A673 (cell line): ENCODE measurements at places on chromosomes 12 and 14. TPM values are rescaled to one million over a fixed set of nuclear protein-coding genes. Genes with fewer than 3 reads are reported as not detected.

The C12orf50 gene
- 0.15 and 0.20 TPM in 2 replicates for total RNA-seq

The ST8SIA1 gene
- total RNA-seq = 0.17 and 0.28 TPM in 2 replicates

The OR9K2 gene
- not detected in 2 replicates for total RNA-seq

DNA sequence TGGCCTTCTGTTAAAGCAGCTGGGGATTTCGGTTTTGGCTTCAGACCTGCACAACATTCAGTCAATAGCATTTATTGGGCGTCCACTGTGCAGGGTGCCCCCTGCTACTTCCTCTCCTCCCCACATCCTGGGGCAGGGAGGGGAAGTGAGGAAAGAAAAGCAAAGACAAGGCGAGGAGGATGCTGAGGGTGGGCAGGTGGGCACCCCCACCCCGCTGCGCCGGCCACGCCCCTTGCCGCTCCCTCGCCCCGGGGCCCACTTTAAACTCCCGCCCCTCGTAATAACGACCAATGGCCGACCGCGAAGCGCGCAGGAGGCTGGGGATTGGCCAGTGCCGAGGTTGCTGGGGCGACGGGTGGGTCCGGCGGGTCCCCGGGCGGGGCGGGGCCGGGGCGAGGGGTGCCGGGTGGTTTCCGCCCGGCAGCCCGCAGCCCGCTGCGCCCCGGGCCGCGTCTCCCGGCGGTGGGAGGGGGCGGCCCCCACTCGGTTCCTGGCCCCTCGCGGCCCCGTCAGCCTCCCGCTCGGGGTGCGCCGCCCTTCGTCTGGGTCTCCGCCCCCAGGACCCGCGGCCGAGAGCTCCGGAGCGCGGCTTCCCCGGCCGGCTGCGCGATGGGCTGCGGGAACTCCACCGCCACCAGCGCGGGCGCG, at the start of gene C12orf75:
C12orf75 (plus strand) TSS at position 409 of the 648 bp plus-strand sequence; CDS start at position 610, 201 bp downstream.
- H3K4me1 ChIP-seq = peaks cover 9% of the 10 kb centered on the region
- H3K27me3 ChIP-seq = no peaks in the 10 kb centered on the region
- H3K4me3 ChIP-seq = peak within 1 kb of the TSS; percentile 63
- no peaks in the 10 kb centered on the region for H3K36me3 ChIP-seq
- H3K27ac ChIP-seq = no peak within 1 kb of the TSS
- DNase-seq = peak; percentile 89

GRCh38 chr12:5505116-5505515, 73.2 kb downstream of the NTF3 start:
- no peak overlapping the region for H3K27ac ChIP-seq
- no peak for DNase-seq
- no peak overlapping the region for H3K4me3 ChIP-seq
- H3K36me3 ChIP-seq = no peaks in the 10 kb centered on the region

- H3K4me3 ChIP-seq = no peak overlapping the region
- no peak overlapping the region for H3K27ac ChIP-seq
Observed at GRCh38 chr12:38402811-38403210, 86.2 kb downstream of the ALG10B start.

DNA sequence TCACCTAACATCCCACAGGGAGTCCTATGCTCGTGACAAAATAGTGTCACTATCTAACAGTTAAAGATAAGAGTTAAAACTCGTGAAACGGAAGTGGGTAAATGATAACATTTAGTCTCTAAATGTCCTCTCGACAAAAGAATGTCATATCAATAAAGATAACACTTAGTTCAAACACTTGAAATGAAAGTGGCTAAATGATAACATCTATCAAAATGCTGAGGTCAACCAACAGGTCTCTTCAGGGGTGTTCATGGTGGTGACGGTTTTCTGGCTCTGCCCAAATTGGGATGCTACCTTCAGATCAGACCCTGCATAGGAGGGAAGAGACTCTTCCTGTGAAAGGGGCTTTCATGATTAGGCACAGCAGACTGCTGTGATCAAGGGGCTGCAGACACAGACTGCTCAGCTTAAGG, 22.1 kb downstream of the IL26 start:
- H3K36me3 ChIP-seq = no peaks in the 10 kb centered on the region
- H3K27ac ChIP-seq = no peak overlapping the region
- no peak for DNase-seq
- H3K4me3 ChIP-seq = no peak overlapping the region
- H3K4me1 ChIP-seq = no peaks in the 10 kb centered on the region
- H3K27me3 ChIP-seq = peaks cover 8% of the 10 kb centered on the region

DNA sequence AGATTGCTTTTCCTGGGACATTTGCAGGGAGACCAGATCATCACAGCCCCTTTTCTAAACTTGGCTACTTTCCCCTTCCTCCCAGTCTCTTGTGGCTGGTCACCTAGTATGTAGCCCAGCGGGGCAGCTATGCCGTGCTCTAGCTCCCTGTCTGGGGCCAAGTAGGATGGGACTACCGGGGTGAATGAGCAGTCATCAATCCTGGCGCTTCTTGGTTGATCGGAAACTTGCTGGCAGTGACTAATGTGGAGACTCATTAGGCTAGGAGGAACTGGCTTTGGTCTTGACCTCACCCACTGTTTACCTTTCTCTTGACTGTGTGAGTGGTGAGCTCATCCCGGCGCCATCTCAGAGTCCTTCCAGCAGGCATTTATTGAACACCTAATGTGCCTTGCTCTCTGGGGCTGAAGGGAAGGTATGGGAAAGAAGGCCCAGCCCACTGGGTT, 15.9 kb downstream of the PLEKHG3 start:
- no peaks in the 10 kb centered on the region for H3K27me3 ChIP-seq
- no peak overlapping the region for H3K4me3 ChIP-seq
- no peaks in the 10 kb centered on the region for H3K36me3 ChIP-seq

GRCh38 chr14:26709019-26709418, 111.2 kb upstream of the NOVA1 start:
- H3K36me3 ChIP-seq = no peaks in the 10 kb centered on the region
- H3K27ac ChIP-seq = no peak overlapping the region
- H3K4me1 ChIP-seq = no peaks in the 10 kb centered on the region
- H3K27me3 ChIP-seq = peaks cover 4% of the 10 kb centered on the region
- H3K4me3 ChIP-seq = no peak overlapping the region
- DNase-seq = peak; percentile 75
